Uterus (tissue), 4 donors: ENCODE measurements at places on chromosomes 2 and 18.

- DNase-seq = no peak
These were observed 309.3 kb downstream of the RNF144A start for GRCh38 chr2:7226501-7226900.

- no peak for DNase-seq
These were observed 11.4 kb upstream of the NR4A2 start for GRCh38 chr2:156343940-156344301.

GRCh38 chr18:34514238-34514637 lies 195.9 kb upstream of the DTNA start:
- no peak for DNase-seq

- peak; percentile 25 for DNase-seq
These were observed 3.5 kb downstream of the CDK5R2 start for GRCh38 chr2:218962859-218963492.

GRCh38 chr18:35042389-35043071 lies 1.3 kb downstream of the MAPRE2 start:
- no peak for DNase-seq

DNA sequence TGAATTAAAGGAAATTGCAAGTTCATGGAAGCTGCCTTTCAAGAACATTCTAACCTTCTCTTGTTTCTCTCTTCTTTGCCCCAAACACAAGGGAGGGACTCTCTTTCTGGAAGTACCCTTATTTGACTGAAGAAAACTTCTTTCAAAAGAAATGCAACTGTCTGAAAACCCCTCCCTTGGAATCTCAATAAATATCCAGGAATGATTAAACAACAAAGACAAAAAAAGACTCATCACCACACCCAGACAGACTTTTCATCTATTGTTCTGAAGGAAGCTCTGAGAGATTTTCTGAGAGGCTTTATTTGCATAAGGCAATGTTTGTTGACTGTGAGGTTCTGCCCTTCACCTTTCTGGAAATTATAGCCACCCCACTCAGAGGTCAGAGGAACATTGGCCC lies 1260.9 kb downstream of the LRP1B start:
- DNase-seq = no peak
